A549 (cell line): ENCODE measurements at places on chromosomes 6 and 20.

DNA sequence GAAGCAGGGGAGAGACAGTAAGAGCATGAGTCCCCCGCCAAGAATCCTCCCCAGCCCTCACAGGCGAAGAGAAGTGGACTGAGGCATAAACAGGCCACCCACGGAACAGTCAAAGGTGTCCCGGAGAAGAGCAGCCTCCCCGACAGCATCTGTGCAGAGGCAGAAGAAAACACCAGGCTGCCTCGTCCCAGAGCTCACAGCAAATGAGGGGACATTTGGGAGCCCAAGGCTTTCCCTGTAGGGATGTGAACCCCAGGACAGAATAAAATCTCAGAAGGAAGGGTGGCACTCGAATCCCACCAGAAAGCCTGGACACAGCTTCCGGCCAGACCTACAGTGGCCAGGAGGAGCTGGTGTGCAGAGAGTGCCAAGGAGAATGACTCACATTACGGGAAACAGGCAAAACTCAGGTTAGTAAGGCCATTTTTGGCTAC lies 90.4 kb downstream of the DLL1 start:
- DNase-seq: no peak

DNA sequence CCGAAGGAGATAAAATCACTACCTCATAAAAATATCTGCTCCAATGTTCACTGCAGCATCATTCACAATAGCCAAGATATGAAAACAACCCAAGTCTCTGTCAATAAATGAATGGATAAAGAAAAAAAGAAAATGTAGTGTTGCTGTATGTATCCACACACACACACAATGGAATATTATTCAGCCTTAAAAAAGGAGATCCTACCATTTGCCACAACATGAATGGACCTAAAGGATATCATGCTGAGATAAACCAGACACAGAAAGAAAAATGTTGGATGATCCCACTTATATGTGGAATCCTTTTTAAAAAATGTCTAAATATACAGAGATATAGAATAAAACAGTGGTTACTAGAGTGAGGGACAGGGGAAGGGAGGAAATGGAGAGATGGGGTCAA lies 192.2 kb upstream of the TAB2 start:
- DNase-seq: no peak

- DNase-seq: no peak
Measured at GRCh38 chr6:88840796-88841539, 122.5 kb downstream of the RNGTT start.

- DNase-seq: no peak
Measured at GRCh38 chr6:111564482-111564945, 41.2 kb downstream of the TRAF3IP2 start.

- DNase-seq: no peak
Measured at GRCh38 chr6:169132352-169132940, 121.2 kb downstream of the THBS2 start.

- no peak for DNase-seq
Measured at GRCh38 chr6:125547381-125547780, 202.1 kb upstream of the HEY2 start.

- DNase-seq: no peak
Measured at GRCh38 chr6:52588087-52588709, 11.3 kb upstream of the TRAM2 start.

DNA sequence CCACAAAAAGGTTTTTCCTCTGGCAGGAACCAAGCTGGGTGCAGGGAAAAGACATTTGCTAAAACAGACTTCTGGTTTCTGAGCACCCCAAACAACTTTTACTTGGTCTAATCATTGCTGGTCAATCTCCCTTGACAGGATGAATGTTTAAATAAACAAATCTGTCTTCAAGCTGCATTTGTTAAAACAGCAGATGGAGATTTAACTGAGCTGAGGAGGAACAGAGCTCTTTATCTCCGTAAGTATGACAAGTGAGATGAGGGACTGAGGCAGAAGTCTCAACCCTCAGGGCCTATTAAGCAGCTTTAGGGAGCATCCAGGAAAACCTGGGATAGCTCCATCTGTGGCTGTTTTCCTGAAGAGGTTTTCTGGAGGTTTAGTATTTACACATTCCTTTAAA lies 40.6 kb downstream of the NINL start:
- no peak for DNase-seq

DNA sequence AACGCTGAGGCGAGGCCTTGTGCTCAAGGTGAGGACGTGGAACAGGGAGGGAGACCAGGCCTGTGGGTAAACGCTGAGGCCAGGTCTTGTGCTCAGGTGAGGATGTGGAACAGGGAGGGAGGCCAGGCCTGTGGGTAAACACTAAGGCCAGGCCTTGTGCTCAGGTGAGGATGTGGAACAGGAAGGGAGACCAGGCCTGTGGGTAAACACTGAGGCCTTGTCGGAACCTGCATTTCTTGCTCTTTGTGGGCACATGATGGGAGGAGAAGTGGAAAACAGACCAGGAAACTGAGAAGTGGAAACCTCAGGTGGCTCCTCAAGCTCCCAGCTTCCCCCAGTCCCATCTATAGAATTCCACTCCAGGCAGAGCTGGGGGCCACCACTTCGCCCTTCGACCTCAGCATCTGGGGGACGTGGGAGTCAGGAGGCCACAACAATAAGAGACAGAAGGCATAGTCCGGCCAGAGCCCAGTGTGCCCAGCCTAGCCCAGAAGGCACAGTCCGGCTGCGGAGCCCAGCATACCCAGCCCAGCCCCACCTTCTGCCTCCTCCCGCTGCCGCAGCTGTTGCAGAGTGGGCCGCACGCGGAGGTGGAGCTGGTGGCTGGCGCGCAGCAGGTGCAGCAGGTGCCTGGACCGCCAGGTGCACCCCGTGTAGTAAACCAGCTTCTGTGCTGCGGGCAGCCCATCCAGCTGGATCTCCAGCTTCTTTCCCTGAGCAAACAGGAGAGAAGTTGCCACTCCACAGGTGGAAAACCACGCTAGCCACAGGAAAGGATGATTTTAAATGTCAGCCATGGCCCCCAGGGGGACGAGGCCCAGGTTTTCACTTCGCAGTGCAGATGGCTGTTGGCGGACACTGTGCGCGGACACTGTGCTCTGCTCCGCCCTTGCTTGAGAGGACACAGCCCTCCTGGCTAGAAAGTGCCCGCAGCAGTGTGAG lies 17.5 kb downstream of the FRMD1 start:
- no peak for DNase-seq

- no peak for DNase-seq
Measured at GRCh38 chr20:46267108-46268105, 40.9 kb downstream of the CDH22 start.

DNA sequence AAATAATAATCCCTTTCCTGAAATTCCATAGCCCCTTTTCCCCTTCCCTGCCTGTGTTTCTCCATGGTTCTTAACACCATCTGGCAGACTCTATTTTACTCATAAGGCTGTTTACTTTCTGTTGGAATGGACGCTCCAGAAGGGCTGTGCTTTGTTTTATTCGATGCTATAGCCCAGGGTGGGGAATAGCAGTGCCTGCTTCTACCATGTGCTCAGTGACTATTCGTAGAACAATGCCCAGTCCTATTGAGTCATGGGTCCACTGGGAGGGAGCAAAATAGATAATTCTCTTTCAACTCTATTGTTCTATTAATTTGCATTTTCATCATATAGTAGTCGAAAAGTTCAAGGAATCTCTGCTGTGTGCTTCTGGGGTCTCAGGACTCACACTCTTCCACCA lies 565.1 kb downstream of the C6orf118 start:
- DNase-seq: no peak

- DNase-seq: no peak
Measured at GRCh38 chr6:7041511-7042026, 66.2 kb upstream of the RREB1 start.

DNA sequence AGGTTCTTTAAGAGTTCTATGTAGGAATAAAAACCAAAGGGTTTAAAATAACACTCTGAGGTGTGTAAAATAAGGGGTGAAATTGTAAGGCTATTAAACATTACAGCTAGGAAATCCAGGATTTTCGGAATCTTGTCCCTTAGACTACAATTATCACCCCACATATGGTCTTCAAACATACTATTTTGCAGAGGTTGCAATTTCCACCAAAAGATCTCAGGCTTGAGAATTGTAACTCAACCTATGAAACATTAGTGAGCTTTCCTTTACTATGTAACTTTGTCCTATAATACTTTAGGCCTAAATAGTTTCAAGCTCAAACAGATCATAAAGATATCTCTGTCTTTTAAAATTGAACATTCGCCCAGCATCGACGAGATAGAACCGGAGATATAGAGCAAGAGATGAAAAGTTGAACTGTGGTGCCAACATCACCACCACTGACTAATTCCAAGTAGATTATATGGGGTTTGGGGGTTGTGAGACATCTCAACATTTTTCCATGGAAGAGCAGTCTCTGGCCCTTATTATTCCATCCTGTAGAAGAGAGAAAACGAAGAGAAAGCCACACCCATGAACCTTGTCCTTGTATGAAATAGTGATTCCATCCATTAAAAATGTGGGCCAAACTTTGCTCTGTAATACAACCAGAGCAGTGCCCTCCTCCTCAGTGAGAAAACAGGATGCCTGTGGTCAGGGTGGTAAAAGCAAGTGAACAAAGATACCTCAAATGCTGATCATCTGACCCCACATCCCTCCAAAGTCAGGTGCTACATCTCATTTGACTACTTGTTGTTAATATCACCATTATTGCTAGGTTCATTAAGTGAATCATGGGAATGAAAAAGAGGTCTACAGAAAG lies 284.5 kb upstream of the GJE1 start:
- no peak for DNase-seq

- no peak for DNase-seq
Measured at GRCh38 chr6:131175564-131175963, 40.3 kb downstream of the AKAP7 start.

- DNase-seq: no peak
Measured at GRCh38 chr20:2643708-2644107, 8.7 kb upstream of the NOP56 start.

GRCh38 chr6:41654151-41654697 lies 16.0 kb downstream of the MDFI start:
- no peak for DNase-seq

DNA sequence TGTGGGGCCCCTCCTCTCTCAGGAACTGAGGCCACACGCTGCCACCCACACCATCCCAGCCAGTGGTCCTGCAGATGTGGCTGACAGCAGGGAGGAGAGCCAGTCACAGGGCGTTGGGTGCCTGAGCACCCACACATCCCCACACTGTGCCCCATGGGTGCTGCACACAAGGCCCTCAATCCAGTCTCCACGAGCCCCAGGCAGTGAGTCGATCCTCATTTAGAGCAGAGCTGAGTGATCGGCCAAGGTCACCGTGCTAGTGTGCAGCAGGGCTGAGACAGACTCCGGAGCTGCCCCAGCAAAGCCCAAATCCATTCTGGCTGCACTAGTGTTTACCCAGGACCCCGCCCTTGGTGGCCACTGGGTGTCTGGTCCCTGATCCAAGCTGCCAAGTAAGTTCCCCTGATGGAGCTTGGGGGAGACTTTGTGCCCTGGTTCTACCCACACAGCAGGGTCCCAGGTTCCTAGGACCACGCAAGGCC lies 9.0 kb downstream of the C20orf203 start:
- no peak for DNase-seq

- DNase-seq: no peak
Measured at GRCh38 chr6:167824591-167825331, 1.9 kb upstream of the AFDN start.

DNA sequence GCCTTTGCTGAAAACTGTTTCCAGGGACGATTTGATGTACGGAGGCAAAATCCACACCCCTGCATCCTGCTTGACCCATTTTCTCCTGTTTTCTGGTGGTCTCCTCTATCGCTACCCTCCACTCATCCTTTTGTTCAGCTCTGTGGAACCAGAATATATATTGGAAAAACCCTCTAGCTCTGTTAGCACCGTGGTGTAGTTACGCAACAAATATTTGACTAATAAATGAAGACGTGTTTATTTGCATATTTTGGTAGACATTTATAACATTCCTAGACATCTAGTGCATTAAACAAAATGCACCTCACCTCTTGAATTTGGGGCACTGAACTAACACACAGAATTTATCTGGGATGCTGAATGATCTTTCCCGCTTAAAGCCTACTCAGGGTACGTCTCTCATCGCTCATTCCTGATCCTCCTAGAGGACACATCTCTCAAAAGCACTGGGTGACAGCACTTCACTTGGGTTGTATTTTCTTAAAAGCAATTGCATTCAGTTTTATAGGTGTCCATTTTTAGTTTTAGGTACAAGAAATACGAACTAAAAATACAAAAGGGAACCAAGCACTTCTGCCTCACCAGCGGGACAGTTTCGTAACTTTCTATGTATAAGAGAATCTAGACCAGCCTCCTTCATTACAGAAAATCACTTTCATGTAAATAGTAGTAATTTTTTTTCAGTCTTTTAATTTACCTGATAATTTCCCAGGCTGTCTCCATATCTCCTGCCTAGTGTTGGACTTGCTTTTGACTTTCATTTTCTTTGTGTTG lies 59.2 kb downstream of the SNRNP48 start:
- no peak for DNase-seq

DNA sequence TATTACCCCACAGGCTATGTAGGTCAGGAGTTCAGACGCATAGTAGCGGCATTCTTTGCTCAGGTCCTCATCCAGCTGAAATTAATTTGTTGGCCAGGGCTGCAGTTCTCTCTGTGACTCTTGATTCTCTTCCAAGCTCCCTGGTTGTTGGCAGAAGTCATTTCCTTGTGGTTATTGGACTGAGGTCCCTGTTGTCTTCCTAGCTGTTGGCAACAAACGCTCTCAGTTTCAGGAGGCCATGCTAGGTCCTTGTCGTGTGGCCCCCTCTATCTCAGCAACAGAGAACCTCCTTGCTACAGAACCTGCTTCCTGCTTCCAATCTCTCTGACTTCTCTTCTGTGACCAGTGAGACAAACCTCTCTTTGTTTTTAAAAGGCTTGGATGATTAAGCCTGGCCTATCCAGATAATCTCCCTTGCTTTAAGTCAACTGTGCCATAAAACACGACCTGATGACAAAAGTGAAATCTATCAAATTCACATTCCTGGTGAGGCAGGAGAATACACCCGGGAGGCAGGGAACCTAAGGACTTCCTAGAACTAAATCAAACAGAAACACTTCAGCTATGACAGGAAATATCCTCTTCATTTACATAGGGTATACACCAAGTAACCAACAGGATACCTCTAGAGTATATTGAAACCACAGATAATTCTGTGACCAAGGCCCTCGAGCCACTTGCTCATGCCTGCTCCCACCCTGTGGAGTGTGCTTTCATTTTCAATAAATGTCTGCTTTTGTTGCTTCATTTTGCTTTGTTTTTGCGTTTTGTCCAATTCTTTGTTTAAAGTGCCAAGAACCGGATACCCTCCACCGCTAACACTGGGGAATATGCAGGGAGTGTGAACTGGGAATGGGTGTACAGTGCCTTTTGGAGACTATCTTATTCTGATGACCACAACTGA lies 196.0 kb downstream of the BTBD3 start:
- no peak for DNase-seq

DNA sequence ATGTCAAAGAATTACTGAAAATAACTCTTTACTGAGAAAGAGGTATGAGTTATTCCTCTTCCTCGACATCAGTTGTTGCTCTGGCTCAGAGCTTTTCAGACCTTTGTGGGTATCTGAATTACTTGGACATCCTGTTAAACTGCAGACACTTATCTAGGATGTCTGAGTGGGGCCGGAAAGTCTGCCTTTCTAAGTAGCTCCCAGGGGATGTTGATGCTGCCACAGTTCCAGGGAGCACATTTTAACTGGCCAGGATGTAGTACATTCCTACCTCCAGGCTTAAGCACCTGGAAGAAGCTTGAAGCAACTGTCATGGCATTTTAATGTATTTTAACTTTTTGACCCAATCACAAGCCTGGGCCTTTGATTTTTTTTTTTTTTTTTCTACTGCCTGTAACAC lies 265.8 kb upstream of the PLCB4 start:
- no peak for DNase-seq

- DNase-seq: no peak
Measured at GRCh38 chr6:130132286-130132701, 90.5 kb downstream of the SAMD3 start.
